ENCODE measurements at places on chromosomes 2 and 18. TPM values are rescaled to one million over a fixed set of nuclear protein-coding genes. Genes with fewer than 3 reads are reported as not detected.

Gene CXCR2
- total RNA-seq = 0.65 TPM

Gene PPP1R1C
- 0.40 TPM for total RNA-seq

Gene IAH1
- 46.4 TPM for total RNA-seq

Gene NMS
- not detected for total RNA-seq

Gene NYAP2
- 5.0 TPM for total RNA-seq

DNA sequence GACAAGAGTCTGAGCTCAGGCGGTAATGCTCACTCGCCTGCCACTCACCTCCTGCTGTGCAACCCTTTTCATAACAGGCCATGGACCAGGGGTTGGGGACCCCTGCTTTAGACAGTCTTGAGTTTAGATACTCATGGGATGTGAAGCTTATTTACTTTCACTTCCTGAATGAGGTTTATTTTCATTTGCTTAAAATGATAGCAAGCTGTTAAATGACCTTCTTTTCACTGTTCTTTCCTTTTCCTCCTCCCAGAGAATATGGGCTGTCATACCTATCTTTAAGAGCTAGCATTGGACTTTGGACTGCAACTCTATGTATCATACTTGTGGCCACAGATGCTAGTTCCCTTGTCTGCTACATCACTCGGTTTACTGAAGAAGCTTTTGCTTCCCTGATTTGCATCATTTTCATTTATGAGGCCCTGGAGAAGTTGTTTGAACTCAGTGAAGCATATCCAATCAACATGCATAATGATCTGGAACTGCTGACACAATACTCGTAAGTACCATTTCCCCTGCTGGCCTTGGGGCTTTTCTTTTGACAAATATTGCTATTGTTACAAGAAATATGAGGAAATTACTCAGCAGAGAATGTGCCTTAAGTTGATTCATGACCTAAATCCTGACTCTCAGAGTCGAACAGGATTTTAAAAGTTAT is 168.5 kb downstream of the DPP4 start:
- no peak overlapping the region for H3K27ac ChIP-seq
- H3K4me1 ChIP-seq = no peaks in the 10 kb centered on the region
- H3K27me3 ChIP-seq = no peaks in the 10 kb centered on the region
- DNase-seq = no peak

DNA sequence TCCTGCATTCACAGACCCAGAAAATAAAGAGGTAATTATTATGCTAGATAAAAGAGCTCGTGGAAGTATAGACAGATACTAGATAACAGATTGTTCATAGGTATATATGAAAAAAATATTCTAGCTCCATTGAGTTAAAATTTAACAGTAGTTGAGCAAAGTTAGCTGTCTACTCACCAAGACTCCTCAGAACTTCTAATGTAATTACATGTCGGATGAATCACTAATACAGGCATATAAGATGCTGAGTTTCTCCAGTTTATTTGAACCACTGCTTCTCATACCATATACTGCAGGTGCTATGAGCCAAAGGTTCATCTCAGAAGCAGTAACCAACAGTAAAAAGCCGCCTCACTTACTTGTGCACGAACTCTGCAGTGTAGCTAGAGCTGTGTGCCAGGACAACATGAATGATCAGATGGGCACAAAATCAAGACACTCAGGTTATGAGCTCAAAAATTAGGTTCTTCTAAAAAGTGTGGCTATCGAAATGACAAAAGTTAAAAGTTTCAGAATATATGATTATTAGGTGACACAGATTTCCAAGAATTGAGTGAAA is 373.4 kb downstream of the NCKAP5 start:
- no peaks in the 10 kb centered on the region for H3K4me1 ChIP-seq
- H3K36me3 ChIP-seq = no peaks in the 10 kb centered on the region
- no peaks in the 10 kb centered on the region for H3K27me3 ChIP-seq
- no peak for DNase-seq

DNA sequence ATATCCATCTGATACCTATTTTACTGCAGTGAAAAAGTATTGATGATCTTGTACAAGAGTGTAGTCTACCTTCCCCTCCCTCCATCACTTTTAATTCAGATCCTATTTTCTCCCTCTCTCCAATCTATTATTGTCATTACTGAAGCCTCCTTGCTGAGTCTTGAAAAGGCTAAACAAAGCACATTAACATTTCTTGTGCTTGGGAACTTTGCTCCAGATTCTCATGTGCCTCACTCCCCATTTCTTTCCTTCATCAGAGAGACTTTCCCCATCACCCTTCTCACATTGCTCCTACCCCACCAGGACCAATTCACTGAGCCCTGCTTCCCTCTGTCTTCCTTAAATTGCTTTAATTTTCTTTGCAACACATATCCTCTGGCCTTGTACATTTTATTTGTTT is 736.2 kb upstream of the GCFC2 start:
- H3K4me1 ChIP-seq = no peaks in the 10 kb centered on the region
- no peaks in the 10 kb centered on the region for H3K27me3 ChIP-seq
- DNase-seq = no peak

GRCh38 chr2:126429103-126429502 is 226.9 kb upstream of the GYPC start:
- no peak overlapping the region for H3K4me3 ChIP-seq
- H3K4me1 ChIP-seq = no peaks in the 10 kb centered on the region
- DNase-seq = no peak
- H3K36me3 ChIP-seq = no peaks in the 10 kb centered on the region

- no peaks in the 10 kb centered on the region for H3K27me3 ChIP-seq
- DNase-seq = no peak
- peaks cover 64% of the 10 kb centered on the region for H3K4me1 ChIP-seq
- H3K4me3 ChIP-seq = no peak overlapping the region
These were observed 12.2 kb downstream of the PKDCC start for GRCh38 chr2:42060028-42060427.

GRCh38 chr2:1781291-1782080 is 37.2 kb upstream of the PXDN start:
- no peak overlapping the region for H3K4me3 ChIP-seq
- no peaks in the 10 kb centered on the region for H3K36me3 ChIP-seq
- H3K27ac ChIP-seq = no peak overlapping the region
- DNase-seq = no peak
- no peaks in the 10 kb centered on the region for H3K4me1 ChIP-seq

GRCh38 chr2:137776697-137777096 is 187.6 kb upstream of the HNMT start:
- H3K36me3 ChIP-seq = no peaks in the 10 kb centered on the region
- no peaks in the 10 kb centered on the region for H3K4me1 ChIP-seq
- no peak overlapping the region for H3K27ac ChIP-seq

GRCh38 chr2:23814963-23815362 is 112.0 kb downstream of the ATAD2B start:
- H3K4me3 ChIP-seq = no peak overlapping the region
- no peak for DNase-seq
- H3K36me3 ChIP-seq = no peaks in the 10 kb centered on the region
- no peaks in the 10 kb centered on the region for H3K27me3 ChIP-seq
- no peaks in the 10 kb centered on the region for H3K4me1 ChIP-seq
- H3K27ac ChIP-seq = no peak overlapping the region

All from psoas muscle (tissue), 8 donors.